Fibroblast of skin of left quadriceps (primary cell): ENCODE measurements at places on chromosomes 3 and 15.

GRCh38 chr15:69828181-69828828, 269.4 kb downstream of the TLE3 start:
- DNase-seq, result no peak

- no peak for DNase-seq
These were observed 235.9 kb upstream of the CTDSPL start for GRCh38 chr3:37625690-37626360.

DNA sequence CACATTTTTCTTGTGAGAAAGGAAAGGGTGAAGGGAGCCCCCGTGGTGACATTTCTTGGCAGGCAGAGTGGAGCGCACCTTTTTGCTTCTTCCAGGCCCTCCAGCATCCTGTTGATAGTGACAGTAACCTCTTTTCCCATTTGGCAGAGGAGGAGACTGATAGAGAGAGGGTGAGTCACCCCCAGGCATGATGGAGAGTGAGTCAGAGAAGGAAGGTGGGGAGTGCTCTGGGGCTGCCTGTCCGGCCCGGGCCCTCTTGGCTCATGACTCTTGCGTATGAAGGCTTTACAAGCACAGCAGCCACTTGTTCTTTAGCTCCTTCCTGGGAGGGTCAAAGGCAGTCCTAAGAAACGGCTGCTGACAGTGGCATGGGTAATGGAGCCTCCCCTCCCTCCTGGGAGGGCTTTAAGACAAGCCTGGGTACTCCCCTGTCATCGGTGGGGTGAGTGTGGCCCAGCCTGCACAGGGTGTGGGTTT, 16.0 kb downstream of the ANKRD63 start:
- peak; percentile 75 for DNase-seq

- DNase-seq, result peak; percentile 50
These were observed 26.5 kb downstream of the PPP2R3A start for GRCh38 chr3:135992072-135992471.

DNA sequence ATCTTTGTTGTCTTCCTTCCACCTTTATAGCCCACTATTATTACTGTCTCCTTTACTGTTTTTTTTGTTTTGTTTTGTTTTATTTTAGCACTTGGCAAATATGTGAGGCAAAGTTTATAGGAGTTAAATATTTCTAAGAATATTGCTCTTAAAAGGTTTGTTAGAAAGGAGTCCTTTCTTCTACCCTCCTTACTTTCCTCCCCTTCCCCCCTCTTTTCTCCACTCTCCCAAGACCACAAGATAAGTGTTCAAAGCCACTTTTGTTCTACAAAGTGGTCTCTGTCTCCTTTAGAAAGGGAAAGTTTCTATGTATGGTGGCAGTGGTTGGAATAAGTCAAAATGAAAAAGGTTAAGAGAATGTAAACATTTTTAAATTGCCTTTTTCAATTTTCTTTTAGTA, 130.7 kb upstream of the TSC22D2 start:
- DNase-seq, result no peak

DNA sequence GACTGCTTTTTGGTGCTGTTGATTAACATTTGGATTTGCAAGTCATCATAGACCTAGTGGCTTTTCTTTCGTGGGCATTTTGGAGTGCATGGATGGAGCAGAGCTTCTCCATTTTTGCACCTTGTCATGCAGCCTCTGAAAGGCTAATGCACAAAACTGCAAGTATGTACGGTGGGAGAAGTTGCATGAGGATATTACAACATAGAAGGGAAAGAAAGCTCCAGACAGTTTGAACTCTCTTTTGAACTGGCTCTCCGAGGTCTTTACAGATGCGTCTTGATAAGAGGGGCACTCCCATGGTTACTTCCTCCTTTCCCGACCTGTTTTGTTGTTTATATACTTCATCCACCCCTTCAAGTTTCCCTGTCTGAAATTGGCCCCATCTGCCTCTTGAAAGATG, 147.1 kb upstream of the GBE1 start:
- DNase-seq, result no peak

- DNase-seq, result no peak
These were observed 638 bp downstream of the WDR5B start for GRCh38 chr3:122415104-122415744.

DNA sequence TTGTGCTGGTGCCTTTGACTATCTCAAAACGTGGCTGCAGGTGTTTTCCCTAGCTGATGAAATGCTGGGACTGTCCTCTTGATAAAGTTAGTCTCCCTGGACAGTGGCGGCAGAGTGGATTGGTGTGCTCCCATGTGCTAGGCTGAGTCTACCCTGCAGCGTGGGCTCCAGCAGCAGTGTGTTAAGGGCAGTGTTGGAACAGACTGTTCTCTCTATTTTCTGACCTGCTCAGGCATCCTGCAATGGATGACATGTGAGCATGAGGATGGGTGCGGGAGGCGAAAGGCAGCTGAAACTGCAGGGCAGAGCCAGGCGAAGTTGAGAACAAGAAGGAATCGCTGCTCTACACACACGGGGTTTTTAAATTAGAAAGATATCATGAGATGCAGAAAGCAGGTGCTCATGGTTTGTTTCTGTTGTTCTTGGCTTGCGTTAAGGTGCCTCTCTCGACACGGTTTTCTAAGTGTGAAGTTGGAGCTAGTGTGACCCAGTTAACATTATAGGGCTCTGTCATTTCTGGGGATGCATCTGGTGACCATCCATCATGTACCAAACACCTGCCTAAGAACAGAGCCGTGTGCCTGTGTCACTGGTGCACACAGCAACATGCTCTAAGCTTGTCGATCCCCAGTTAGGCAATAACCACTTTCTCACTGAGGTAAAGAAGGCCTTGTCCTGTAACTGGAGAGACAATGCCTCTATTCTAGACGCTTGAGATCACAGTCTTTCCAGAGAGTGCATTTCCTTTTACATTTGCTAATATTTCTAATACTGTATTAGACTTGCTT, 44.3 kb downstream of the SLCO3A1 start:
- DNase-seq, result no peak

DNA sequence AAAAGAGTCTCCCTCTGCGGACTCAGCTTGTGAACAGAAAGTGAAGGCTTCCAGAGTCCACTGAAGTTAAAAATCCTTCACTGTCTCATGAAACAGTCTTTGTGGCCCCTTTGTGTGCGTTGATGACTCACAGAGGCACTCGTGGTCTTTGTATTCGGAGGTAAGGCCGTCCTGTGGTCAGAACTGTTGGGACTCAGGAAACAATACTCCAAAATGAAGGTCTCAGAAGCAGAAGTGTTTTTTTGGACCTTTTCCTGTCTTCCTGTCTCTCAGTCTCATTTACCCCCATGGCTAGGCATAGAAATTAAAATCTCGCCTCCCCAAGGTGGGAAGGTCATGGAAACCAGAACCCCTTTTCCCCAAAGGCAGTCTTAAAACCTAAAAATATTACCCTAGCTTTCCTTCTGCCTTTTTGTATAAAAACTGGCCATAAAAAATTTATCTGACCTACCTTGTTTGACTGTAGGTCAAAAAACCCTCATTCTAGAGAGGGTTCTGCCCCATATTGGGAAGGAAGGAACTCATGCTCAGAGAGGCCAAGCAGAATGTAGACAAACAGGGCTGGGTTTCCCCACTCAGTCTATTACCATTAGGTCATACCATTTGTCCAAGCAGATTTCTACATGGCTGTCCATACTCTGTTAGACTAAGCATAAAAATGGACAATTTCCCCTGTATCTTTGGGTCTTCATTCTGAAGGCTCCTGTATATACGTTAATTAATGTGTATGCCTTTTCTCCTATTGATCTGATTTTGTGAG, 19.1 kb upstream of the EPB42 start:
- no peak for DNase-seq

- DNase-seq, result no peak
These were observed 7.0 kb downstream of the EIF4A2 start for GRCh38 chr3:186790261-186790981.

GRCh38 chr15:60195611-60196010, 191.5 kb downstream of the FOXB1 start:
- no peak for DNase-seq

GRCh38 chr3:139388821-139389551, 461 bp downstream of the COPB2 start:
- peak; percentile 3 for DNase-seq
